ENCODE measurements at places on chromosomes 12 and 14. TPM values are rescaled to one million over a fixed set of nuclear protein-coding genes. Genes with fewer than 3 reads are reported as not detected.

BHLHE41 gene
- 0.93 TPM for total RNA-seq

NR4A1 gene
- total RNA-seq, result 31.1 TPM

ANO4 gene
- total RNA-seq, result 0.13 TPM

ATG101 gene
- total RNA-seq, result 96.6 TPM

KRT8 gene
- 4,836 TPM for total RNA-seq

MUCL1 gene
- not detected for total RNA-seq
